ENCODE measurements at places on chromosomes 6 and 20. TPM values are rescaled to one million over a fixed set of nuclear protein-coding genes. Genes with fewer than 3 reads are reported as not detected.

GLP1R gene
- not detected for total RNA-seq

BPIFA1 gene
- not detected for total RNA-seq

TP53TG5 gene
- total RNA-seq, result not detected

GRCh38 chr20:53706466-53707370, 113.1 kb upstream of the ZNF217 start:
- no peaks in the 10 kb centered on the region for H3K4me1 ChIP-seq

DNA sequence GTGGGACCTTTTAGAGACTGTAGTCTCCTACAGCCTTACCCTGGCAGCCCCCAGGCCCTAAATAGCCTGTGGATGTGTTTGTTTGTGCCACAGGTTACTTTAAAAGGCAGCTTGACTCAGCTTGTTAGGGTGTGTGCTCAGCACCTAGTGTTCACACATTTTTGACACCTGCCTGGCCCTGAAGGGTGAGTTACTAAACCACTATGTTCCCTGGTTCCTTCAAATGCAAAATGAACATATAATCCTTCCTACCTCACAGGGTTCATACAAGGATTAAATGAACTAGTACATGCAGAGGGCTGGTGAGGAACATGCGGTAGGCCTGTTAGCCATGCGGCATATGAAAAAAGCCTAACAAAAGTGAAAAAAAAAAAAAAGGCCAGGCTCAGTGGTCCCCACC, 14.9 kb upstream of the TFAP2C start:
- H3K4me1 ChIP-seq, result no peaks in the 10 kb centered on the region
- H3K36me3 ChIP-seq, result no peaks in the 10 kb centered on the region
- H3K4me3 ChIP-seq, result no peak overlapping the region
- DNase-seq, result no peak
- no peaks in the 10 kb centered on the region for H3K27me3 ChIP-seq
- H3K27ac ChIP-seq, result no peak overlapping the region

GRCh38 chr6:158464483-158464882, 95.4 kb upstream of the TMEM181 start:
- no peaks in the 10 kb centered on the region for H3K27me3 ChIP-seq
- no peak overlapping the region for H3K4me3 ChIP-seq
- no peak overlapping the region for H3K27ac ChIP-seq
- no peaks in the 10 kb centered on the region for H3K36me3 ChIP-seq
- DNase-seq, result no peak
- no peaks in the 10 kb centered on the region for H3K4me1 ChIP-seq

- H3K27me3 ChIP-seq, result peaks cover 73% of the 10 kb centered on the region
- H3K27ac ChIP-seq, result no peak overlapping the region
- no peaks in the 10 kb centered on the region for H3K36me3 ChIP-seq
- no peak overlapping the region for H3K4me3 ChIP-seq
- peaks cover 8% of the 10 kb centered on the region for H3K4me1 ChIP-seq
Observed at GRCh38 chr6:30446259-30446658, 43.0 kb upstream of the HLA-E start.

GRCh38 chr6:41247882-41248705, 19.9 kb downstream of the TREML4 start:
- no peak overlapping the region for H3K27ac ChIP-seq
- no peaks in the 10 kb centered on the region for H3K27me3 ChIP-seq
- no peaks in the 10 kb centered on the region for H3K4me1 ChIP-seq
- no peaks in the 10 kb centered on the region for H3K36me3 ChIP-seq
- DNase-seq, result no peak

- no peak overlapping the region for H3K4me3 ChIP-seq
- no peaks in the 10 kb centered on the region for H3K27me3 ChIP-seq
- no peak overlapping the region for H3K27ac ChIP-seq
- no peaks in the 10 kb centered on the region for H3K36me3 ChIP-seq
Observed at GRCh38 chr6:86969573-86969972, 32.2 kb downstream of the HTR1E start.

DNA sequence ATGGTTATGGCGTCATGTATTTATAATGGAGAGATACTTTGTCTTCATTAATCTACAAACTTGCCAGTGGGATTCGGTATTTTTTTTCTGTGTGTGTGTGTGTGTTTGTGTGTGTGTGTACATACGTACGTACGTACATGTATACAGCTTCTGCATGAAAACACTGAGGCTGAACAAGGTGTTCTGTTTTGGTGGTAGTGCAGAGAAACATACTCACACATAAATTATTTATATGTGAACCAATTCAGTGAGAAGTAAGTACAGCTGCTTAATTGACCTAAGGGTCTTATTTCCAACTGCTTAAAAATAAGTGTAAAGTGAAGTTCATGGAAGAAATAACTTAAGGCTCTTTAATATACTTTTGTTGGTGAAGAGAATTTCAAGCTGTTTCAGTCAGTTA, 234.2 kb downstream of the BCKDHB start:
- no peak for DNase-seq
- H3K4me3 ChIP-seq, result no peak overlapping the region
- H3K27me3 ChIP-seq, result no peaks in the 10 kb centered on the region
- H3K27ac ChIP-seq, result no peak overlapping the region
- no peaks in the 10 kb centered on the region for H3K4me1 ChIP-seq

Measured in gastrocnemius medialis (tissue), 4 donors.